DND-41 (cell line): ENCODE measurements at places on chromosomes 12 and 14.

GRCh38 chr14:95386536-95387095 is 66.9 kb upstream of the CLMN start:
- DNase-seq: no peak
- H3K4me3 ChIP-seq: no peak overlapping the region
- no peak overlapping the region for H3K27ac ChIP-seq
- H3K27me3 ChIP-seq: no peaks in the 10 kb centered on the region
- H3K36me3 ChIP-seq: no peaks in the 10 kb centered on the region

DNA sequence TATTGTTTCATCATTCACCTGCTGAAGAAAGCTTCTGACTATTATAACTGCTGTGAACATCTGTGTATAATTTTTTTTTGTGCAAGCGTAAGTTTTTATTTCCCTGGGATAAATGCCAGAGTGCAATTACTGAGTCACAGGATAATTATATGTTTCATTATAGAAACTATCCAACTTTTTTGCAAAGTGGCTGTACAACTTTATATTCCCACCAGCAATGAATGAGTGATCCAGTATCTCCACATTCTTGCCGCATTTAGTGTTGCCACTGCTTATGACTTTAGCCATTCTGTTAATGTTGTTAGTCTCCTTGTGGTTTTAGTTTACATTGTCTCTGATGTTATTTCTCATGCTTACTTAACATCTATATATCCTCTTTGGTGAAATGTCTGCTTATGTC is 88.1 kb upstream of the CCDC175 start:
- no peaks in the 10 kb centered on the region for H3K4me1 ChIP-seq
- no peak for DNase-seq
- no peak overlapping the region for H3K4me3 ChIP-seq
- H3K27me3 ChIP-seq: no peaks in the 10 kb centered on the region
- H3K27ac ChIP-seq: no peak overlapping the region

DNA sequence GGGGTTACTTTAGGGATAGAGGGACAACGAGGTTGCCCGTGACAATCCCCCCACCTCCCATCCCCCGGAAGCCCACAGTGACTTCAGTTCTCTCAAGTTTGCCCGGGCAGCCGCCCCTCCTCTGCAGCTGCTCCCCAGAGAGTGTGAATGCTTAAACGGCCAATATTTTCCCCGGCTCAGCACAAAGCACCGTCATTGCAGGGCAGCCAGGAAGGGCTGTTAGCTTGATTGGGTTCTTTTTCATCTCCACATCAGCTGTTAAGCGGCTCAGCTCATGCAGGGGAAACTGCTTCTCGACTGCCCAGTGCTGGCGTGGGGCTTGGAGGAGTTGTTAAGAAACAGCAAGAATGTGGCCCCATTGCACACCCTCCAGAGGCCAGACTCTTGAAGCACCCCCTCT is 120.5 kb upstream of the NCOR2 start:
- peak overlapping the region; percentile 96 for H3K27ac ChIP-seq
- no peaks in the 10 kb centered on the region; the same call in 1 of the 2 replicates for H3K36me3 ChIP-seq
- DNase-seq: peak; percentile 90
- H3K27me3 ChIP-seq: no peaks in the 10 kb centered on the region

DNA sequence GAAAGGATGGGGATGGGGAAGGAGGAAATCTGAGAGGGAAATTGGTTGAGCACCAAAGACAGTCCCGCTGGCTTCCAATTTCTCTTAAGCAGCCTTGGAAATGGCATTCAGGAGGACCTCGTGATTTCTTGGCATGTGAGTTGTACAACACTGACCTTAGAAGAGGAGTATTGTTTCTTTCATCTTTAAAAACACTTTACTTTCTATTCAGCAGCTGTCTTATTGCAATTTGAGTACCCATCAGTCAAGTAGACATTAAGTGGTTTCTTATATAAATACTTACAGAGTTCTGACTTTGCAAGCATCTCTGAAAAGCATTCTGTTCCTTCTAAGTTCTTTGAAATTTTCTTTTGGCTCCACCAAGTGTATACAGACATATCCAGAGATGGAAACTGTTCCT is 83.2 kb downstream of the LMNTD1 start:
- H3K36me3 ChIP-seq: no peaks in the 10 kb centered on the region
- no peaks in the 10 kb centered on the region for H3K27me3 ChIP-seq
- no peak for DNase-seq
- H3K4me1 ChIP-seq: no peaks in the 10 kb centered on the region
- no peak overlapping the region for H3K4me3 ChIP-seq

DNA sequence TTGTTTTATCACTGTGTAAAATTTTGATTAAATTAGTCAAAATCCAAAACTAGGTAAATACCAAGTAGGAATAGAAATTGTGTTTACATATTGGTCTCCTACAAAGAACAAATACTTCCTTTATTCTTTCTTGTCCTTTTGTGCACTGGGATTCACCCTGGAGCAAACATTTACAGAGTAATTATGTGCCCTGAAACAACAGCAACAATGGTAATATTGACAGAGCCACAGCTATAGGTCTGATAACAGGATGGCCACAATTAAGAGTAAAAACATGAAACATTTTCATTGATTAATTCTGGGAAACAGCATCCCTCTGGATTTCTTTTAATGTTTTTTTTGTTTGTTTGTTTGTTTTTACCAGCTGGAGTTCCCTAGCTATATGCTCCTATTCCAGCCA is 61.2 kb downstream of the SLC38A6 start:
- H3K36me3 ChIP-seq: no peaks in the 10 kb centered on the region
- H3K27me3 ChIP-seq: no peaks in the 10 kb centered on the region
- DNase-seq: no peak
- no peaks in the 10 kb centered on the region for H3K4me1 ChIP-seq

DNA sequence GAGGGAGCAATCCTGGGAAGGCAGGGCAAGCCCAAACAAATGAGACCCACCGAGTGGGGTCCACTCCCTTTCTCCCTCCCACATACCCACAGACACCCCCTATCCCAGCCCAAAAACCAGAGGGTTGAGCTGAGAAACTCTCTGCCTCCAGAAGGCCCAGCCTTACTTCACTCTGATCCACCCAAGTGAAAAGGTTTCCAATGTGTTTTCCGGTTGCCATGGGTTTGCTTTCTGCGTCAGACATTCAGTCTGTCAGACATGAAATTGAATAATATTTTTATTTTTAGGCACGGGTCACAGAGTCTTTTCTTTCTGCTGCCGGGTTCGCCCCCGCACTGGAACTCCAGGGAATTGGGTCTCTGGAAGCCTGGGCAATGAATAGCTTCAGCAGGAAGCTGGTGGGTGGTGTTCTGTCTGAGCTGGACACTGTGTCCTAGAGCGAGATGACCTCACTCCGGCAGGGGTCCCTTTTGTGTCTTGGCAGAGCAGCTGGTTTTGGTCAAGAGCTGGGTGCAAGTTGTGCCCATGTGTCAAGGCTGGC is 69.8 kb upstream of the CLMN start:
- H3K4me1 ChIP-seq: no peaks in the 10 kb centered on the region
- no peaks in the 10 kb centered on the region for H3K27me3 ChIP-seq
- H3K27ac ChIP-seq: no peak overlapping the region
- H3K4me3 ChIP-seq: no peak overlapping the region
- DNase-seq: no peak

- peak; percentile 12 for DNase-seq
- no peaks in the 10 kb centered on the region for H3K4me1 ChIP-seq
- H3K36me3 ChIP-seq: no peaks in the 10 kb centered on the region
- H3K27ac ChIP-seq: no peak overlapping the region
- H3K27me3 ChIP-seq: no peaks in the 10 kb centered on the region
- H3K4me3 ChIP-seq: no peak overlapping the region
Observed at GRCh38 chr14:76056128-76056527, 70.6 kb downstream of the IFT43 start.

GRCh38 chr12:13812168-13812567 is 169.2 kb downstream of the GRIN2B start:
- H3K4me1 ChIP-seq: no peaks in the 10 kb centered on the region
- no peak for DNase-seq
- H3K27ac ChIP-seq: no peak overlapping the region

GRCh38 chr12:104957719-104958000 is 430 bp downstream of the SLC41A2 start:
- no peak for DNase-seq
- H3K36me3 ChIP-seq: no peaks in the 10 kb centered on the region
- H3K27me3 ChIP-seq: peaks cover 41% of the 10 kb centered on the region
- no peak overlapping the region for H3K27ac ChIP-seq
- H3K4me3 ChIP-seq: peak overlapping the region; percentile 87

DNA sequence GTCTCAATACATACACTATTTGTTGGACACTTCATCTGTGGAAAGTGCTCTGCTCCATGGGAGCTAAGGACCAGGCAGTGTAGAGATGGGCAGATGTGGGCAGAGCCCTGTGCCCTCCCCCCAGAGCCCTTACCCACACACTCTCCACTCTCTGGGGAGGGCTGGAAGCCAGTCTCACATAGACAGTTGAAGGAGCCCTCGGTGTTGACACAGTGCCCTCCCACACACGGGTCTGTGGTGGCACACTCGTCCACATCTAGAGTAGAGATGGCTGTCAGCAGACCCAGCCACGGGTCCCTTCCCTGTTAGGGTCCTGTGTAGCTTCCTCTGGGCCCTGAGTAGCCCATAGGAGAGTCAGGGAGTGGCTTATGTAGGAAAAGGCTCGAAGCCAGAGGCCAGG is 14.3 kb downstream of the ISCA2 start:
- no peaks in the 10 kb centered on the region for H3K27me3 ChIP-seq
- H3K36me3 ChIP-seq: no peaks in the 10 kb centered on the region
- no peak overlapping the region for H3K4me3 ChIP-seq

DNA sequence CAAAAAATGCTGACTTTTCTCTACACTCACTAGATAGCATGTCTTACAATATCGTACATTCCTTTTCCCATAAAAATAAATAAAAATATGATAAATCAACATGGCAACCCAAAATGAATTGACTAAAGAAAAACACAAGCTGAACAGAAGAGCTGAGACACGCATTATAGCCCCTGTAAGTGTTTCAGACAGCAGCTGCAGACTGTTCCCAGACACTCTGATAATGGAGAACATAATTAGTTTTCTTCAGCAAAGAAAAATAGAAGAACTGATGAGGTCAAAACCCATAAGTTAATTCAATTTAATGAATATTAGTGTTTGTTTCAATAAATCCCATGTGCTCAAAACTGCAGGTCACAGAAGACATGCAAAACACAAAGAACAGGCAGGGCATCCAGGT is 23.8 kb downstream of the ST8SIA1 start:
- no peak overlapping the region for H3K4me3 ChIP-seq
- no peak for DNase-seq
- H3K27me3 ChIP-seq: no peaks in the 10 kb centered on the region
- no peaks in the 10 kb centered on the region for H3K4me1 ChIP-seq
- H3K27ac ChIP-seq: no peak overlapping the region
- no peaks in the 10 kb centered on the region for H3K36me3 ChIP-seq

- H3K36me3 ChIP-seq: no peaks in the 10 kb centered on the region
- no peaks in the 10 kb centered on the region for H3K27me3 ChIP-seq
- H3K4me3 ChIP-seq: no peak overlapping the region
- DNase-seq: no peak
Observed at GRCh38 chr14:32648434-32648833, 290.2 kb upstream of the NPAS3 start.

GRCh38 chr14:50237427-50237826 is 6.0 kb upstream of the SOS2 start:
- no peak overlapping the region for H3K27ac ChIP-seq
- no peaks in the 10 kb centered on the region for H3K36me3 ChIP-seq
- no peaks in the 10 kb centered on the region for H3K27me3 ChIP-seq
- no peak overlapping the region for H3K4me3 ChIP-seq
- peaks cover 3% of the 10 kb centered on the region; the same call in 1 of the 2 replicates for H3K4me1 ChIP-seq

- no peak for DNase-seq
- H3K4me1 ChIP-seq: peaks cover 35% of the 10 kb centered on the region
- H3K36me3 ChIP-seq: peaks cover 28% of the 10 kb centered on the region
- H3K27me3 ChIP-seq: no peaks in the 10 kb centered on the region
- H3K27ac ChIP-seq: peak overlapping the region; percentile 87
Observed at GRCh38 chr14:54396183-54396492, 669 bp upstream of the CDKN3 start.

DNA sequence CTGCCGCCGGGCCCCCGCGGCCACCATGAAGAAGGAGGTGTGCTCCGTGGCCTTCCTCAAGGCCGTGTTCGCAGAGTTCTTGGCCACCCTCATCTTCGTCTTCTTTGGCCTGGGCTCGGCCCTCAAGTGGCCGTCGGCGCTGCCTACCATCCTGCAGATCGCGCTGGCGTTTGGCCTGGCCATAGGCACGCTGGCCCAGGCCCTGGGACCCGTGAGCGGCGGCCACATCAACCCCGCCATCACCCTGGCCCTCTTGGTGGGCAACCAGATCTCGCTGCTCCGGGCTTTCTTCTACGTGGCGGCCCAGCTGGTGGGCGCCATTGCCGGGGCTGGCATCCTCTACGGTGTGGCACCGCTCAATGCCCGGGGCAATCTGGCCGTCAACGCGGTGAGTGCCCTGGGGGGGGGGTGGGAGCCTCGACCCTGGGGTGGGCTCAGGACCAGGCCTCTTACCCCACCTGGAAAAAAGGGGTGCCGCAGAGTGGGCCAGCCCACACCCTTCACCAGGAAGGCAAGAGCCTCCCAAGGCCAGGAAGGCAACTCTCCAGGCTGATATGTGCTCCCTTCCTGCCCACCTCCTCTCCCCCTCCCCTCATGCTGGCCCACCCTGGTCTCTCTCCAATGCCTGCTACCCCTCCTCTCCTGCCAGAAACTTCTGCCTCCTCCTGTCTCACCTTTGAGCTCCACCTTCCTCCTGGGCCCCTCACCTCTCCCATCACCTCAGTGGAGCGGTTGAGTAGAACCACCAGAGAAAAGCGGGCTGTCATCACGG is 507 bp downstream of the AQP5 start:
- H3K4me1 ChIP-seq: peaks cover 20% of the 10 kb centered on the region
- no peak overlapping the region for H3K4me3 ChIP-seq
- H3K27me3 ChIP-seq: peaks cover 7% of the 10 kb centered on the region
- no peak overlapping the region for H3K27ac ChIP-seq
- H3K36me3 ChIP-seq: no peaks in the 10 kb centered on the region
